Pericardium fibroblast (primary cell): ENCODE measurements at places on chromosomes 13 and 19. TPM values are rescaled to one million over a fixed set of nuclear protein-coding genes. Genes with fewer than 3 reads are reported as not detected.

SLC25A41 gene
- not detected in 2 replicates for total RNA-seq

PLPPR3 gene
- total RNA-seq, result 0.09 and 1.6 TPM in 2 replicates

CBY2 gene
- total RNA-seq, result not detected in 2 replicates

TEX101 gene
- not detected in 2 replicates for total RNA-seq

UBE2L5 gene
- not detected in 2 replicates for total RNA-seq

SPIB gene
- 0.17 TPM in 1 of 2 replicates, not detected in the other for total RNA-seq

MIA gene
- not detected in 2 replicates for total RNA-seq

AMER2 gene
- total RNA-seq, result not detected in 2 replicates

TRAPPC6A gene
- total RNA-seq, result 29.1 and 33.0 TPM in 2 replicates

PSPN gene
- total RNA-seq, result 1.0 and 1.2 TPM in 2 replicates

TNFSF9 gene
- 0.34 and 1.8 TPM in 2 replicates for total RNA-seq

TUBB4A gene
- not detected in 2 replicates for total RNA-seq

PLIN4 gene
- total RNA-seq, result 0.47 and 3.7 TPM in 2 replicates

ZNF730 gene
- 1.5 TPM in 1 of 2 replicates, not detected in the other for total RNA-seq

MYH14 gene
- total RNA-seq, result not detected in 2 replicates

ZNF813 gene
- total RNA-seq, result 1.4 and 1.8 TPM in 2 replicates

GFY gene
- total RNA-seq, result not detected in 2 replicates

CYP2F1 gene
- not detected in 2 replicates for total RNA-seq

ZNF682 gene
- total RNA-seq, result 0.35 and 3.4 TPM in 2 replicates

PRR20D gene
- not detected in 2 replicates for total RNA-seq

CD37 gene
- not detected in 2 replicates for total RNA-seq

NLRP7 gene
- total RNA-seq, result not detected in 2 replicates

PSG7 gene
- total RNA-seq, result not detected in 2 replicates

IL17D gene
- total RNA-seq, result 7.5 and 16.8 TPM in 2 replicates

LRG1 gene
- total RNA-seq, result 0.23 and 2.4 TPM in 2 replicates

OR4F17 gene
- total RNA-seq, result not detected in 2 replicates

IZUMO2 gene
- total RNA-seq, result not detected in 2 replicates

LGALS14 gene
- not detected in 2 replicates for total RNA-seq
